ENCODE measurements at places on chromosomes 3 and 15. TPM values are rescaled to one million over a fixed set of nuclear protein-coding genes. Genes with fewer than 3 reads are reported as not detected.

- no peak for DNase-seq
These were observed 1.1 kb downstream of the MESP2 start for GRCh38 chr15:89777073-89777751.

- no peak for DNase-seq
These were observed 356.2 kb downstream of the OCA2 start for GRCh38 chr15:27742751-27743477.

DNA sequence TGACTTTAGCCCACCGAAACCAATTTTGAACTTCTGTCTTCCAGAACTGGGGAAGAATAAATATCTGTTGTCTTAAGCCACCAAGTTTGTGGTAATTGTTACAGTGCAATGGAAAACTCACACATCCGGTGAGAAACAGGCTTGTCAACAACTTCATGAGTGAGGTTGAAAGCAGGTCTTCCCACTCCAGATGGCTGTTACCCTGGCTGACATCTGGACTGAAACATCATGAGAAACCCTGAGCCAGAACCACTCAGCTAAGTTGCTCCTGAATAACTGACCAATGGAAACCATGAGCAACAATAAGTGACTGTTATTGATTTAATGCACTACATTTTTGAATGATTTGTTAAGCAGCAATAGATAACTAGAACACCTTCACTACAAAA, 10.3 kb downstream of the ACSBG1 start:
- DNase-seq: no peak

- no peak for DNase-seq
These were observed 27.7 kb downstream of the SACM1L start for GRCh38 chr3:45716790-45717336.

DNA sequence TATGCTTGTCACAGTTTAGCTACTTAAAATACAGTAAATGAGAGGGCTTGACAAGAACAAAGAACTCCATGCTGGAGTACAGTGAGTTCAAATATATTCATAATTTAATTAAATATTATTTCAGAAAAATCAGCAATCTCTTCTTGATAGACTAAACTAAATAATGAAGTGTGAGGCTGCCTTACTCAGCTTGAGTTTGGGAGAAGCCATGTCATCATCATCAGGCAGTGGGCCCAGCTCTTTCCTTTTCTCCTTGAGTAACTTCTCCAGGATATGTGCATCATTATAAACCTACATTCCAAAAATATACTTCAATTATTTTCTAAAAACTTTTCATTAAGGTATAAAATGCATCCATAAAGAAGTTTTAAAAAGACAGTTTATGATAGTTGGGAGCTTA, 70.5 kb downstream of the PBRM1 start:
- DNase-seq: no peak

DNA sequence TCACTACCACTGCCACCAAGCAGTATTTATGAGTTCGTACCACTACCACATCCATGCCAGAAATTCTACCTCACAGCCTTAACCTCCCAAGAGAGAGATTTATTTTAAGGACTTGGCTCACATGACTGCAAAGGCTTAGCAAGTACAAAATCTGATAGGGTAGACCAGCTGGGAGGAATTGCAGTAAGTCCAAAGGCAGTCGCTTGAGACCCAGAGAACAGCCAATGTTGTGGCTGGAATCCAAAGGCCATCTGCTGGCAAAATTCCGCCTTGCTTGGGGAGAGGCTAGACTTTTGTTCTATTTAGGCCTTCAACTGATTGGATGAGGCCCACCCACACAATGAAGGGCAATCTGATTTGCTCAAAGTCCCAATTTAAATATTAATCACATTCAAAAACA, 101.4 kb upstream of the STT3B start:
- no peak for DNase-seq

Gene PLA2G4D
- not detected for total RNA-seq

DNA sequence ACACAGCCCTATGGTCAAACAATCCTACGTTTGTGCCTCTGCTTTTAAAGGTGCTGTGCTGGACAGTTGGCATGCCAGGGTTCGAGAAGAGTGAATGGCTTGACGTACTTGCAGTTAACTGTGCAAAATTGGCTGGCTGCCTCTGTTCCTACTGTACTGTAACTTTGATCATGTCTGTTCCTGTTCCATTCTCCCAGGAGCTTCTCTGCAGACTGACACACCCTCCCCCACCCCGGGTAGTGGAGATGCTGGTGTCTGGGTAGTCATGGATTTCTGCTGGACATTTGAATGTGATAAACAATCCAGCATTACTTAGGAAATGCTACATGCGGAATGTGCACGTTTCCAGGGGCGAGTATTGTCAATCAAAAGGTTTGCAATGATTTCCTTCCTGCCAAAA, 6.5 kb upstream of the VILL start:
- DNase-seq: no peak

- DNase-seq: peak; percentile 91
These were observed 314.5 kb downstream of the TIGIT start for GRCh38 chr3:114608293-114608692.

Gene EDEM1
- total RNA-seq: 56.9 TPM

DNA sequence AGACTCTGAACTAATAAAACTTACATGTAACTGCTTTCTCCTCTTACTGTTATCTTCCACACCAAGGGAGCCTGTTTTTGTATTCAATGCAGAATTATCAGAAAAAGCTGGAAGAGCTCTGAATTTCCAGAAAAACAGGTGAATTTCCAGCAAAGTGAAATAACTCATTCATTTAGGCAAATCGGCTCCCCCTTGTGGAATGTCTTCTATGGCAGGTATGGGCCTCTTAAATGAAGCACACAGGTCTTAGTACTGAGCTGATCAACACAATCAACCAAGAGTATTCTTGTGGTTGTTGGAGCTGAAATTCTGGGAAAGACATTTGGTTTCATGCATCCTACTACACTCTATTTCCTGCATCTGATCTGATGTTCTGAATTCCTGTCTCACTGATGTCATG, 31.0 kb upstream of the PTPRG start:
- peak; percentile 45 for DNase-seq

GRCh38 chr3:194320100-194320499, 31.0 kb downstream of the CPN2 start:
- no peak for DNase-seq

- no peak for DNase-seq
These were observed 6.8 kb downstream of the SERPINI1 start for GRCh38 chr3:167742338-167742737.
